ENCODE measurements at places on chromosomes 7 and 10. TPM values are rescaled to one million over a fixed set of nuclear protein-coding genes. Genes with fewer than 3 reads are reported as not detected.

The PCLO gene
- polyA plus RNA-seq, result 58.0 TPM

The HABP2 gene
- not detected for polyA plus RNA-seq

The UCN3 gene
- polyA plus RNA-seq, result not detected

The NDUFB8 gene
- polyA plus RNA-seq, result 756 TPM

The CRHR2 gene
- not detected for polyA plus RNA-seq

The PSAP gene
- 545 TPM for polyA plus RNA-seq

The CCDC172 gene
- polyA plus RNA-seq, result not detected

The CISD1 gene
- 889 TPM for polyA plus RNA-seq

The NRCAM gene
- polyA plus RNA-seq, result 522 TPM

The CYP2W1 gene
- not detected for polyA plus RNA-seq

Data from Purkinje cell (primary cell).